ENCODE measurements at places on chromosomes 16 and 17.

GRCh38 chr16:25060920-25061319 is 45.8 kb upstream of the ARHGAP17 start:
- no peak for DNase-seq

- DNase-seq = no peak
Measured at GRCh38 chr16:58187665-58188421, 10.1 kb downstream of the CSNK2A2 start.

- peak; percentile 67 for DNase-seq
Measured at GRCh38 chr17:2400474-2400866, 390 bp downstream of the MNT start.

DNA sequence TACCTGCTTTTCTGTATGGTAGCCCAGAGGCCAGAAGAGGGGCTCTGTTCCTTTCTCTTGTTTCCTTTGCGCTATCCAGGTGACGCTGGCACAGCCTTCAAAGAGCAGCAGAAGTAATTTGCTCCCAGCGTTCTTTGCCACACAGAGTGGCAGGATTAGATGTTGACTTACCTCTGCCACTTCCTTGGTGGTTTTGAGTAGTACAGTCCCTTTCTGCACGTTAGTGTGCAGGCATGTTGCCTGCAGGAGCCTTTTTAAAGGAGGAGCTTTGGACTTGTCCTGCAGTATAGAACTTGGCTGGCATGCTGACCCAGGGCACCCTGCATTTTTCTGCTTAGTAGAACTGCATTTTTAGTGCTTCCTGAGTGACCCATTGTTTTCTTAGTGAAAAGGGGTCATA is at the start of gene ABCC11:
Gene ABCC11, minus strand, starts transcription at position 229 of the 400 bp plus-strand sequence. CDS start 15,618 bp downstream, outside the sequence.
- no peak for DNase-seq

DNA sequence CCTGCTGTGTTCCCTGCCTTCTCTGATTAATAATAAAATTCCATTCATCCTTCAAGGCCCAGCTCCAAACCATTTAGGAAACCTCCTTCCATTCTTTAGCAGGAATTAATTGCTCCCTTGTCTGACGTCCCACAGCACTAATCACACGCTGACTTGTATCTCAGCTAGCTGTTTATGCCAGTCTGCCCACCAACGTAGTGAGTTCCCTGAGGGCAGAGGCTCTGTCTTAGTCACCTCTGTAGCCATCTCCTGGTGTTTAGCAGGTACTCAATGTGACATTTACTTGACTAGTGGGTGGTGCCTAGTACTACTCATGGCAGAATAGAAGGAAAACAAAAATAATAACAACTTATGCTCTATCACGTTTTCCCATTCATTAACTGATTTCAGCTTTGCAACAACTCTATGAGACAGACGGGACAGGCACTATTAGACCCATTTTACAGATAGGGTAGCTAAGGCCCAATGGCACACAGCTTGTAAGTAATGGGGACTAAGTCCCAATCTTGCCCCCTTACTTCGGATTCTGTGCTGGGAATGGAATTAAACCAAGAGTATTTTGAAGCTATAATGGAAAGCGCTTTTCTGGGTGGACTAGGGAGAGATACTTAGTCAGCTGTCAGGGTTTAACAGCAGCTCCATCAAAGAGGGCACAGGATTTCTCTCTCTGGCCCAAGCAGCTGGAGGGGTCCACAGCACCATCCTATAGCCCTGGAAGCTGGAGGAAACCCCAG is 931 bp upstream of the WIPF2 start:
- DNase-seq = no peak

DNA sequence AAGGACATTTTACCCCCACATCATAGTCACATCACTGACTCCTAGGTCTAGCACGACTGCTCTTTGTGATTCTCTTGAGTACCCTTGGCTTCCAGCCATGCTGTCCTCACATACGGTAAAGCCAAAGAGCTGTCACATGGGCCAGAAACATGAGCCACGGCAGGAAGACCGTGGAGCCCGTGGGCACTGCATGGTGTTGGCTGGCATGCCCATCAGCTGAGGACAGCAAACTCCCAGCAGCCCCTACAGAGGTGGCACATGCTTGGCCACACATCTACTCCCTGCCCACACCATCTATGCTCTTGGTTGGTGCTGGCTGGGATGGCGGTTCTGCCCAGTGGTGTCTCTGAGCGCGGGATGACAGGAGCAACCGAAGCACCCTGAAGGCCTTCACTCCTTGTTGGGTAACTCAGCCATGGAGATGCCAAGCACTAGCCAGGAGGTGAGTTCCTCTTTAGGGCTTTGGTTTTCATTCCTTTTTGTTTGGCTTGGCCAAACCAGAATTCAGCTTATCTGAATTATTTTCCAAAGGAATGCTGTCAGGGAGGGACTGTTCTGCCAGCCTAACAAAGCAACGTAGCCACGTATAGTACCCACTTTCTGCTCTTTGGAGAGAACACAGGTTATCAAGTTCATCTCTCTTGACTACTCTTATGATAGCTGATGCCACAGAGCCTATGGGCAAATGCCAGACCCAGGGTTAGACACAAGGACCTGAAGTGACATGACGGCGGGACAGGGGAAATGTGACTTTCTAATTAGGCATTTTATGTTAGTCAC is 10.0 kb downstream of the TNFAIP1 start:
- no peak for DNase-seq

- no peak for DNase-seq
Measured at GRCh38 chr16:67283039-67283825, 3.9 kb downstream of the PLEKHG4 start.

DNA sequence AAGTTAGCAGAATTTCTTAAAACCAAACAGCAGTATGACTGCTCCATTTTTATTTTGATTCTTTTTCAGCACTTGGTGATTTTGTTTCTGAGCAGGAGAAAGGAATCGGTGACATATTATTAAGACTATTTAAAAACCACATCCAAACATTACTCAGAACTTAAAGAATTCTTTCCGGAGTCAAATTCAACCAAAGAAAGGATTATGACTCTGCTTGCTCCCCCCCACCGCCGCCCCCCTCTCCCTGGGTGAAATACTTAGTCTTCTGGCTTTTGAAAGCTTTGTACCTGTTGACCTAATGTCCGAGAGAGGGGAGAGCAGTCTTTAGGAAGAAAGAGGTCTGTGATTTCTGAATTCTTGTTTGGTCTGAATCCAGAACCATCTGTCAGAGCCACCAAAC is 17.9 kb upstream of the COL1A1 start:
- no peak for DNase-seq

DNA sequence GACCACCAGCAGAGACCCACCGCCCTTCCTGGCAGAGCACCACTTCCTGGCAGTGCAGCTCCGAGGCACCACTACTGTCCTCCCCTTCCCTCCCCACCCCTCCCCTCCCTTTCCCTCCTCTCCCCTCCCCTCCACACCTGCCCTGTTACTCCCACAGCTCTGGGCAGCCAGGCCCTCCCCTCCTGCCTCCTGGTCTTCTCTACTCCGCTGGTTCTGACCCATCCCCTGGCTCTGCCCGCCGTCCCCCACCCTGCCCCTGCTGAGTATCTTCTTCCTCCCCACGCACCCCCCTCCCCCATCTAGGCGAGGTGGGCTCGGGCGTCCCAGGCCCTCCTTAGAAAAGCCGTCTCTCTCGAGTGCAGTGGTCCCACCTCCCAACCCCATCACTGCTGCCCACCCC is 77.7 kb downstream of the AMFR start:
- no peak for DNase-seq

GRCh38 chr16:50213939-50214519 is 52.3 kb upstream of the ADCY7 start:
- DNase-seq = no peak

GRCh38 chr16:63050391-63050790 is 1014.2 kb upstream of the CDH8 start:
- no peak for DNase-seq

- DNase-seq = no peak
Measured at GRCh38 chr17:50317121-50317520, 28.8 kb upstream of the XYLT2 start.

GRCh38 chr17:76968707-76969597 is 100.7 kb downstream of the MGAT5B start:
- DNase-seq = peak; percentile 68

DNA sequence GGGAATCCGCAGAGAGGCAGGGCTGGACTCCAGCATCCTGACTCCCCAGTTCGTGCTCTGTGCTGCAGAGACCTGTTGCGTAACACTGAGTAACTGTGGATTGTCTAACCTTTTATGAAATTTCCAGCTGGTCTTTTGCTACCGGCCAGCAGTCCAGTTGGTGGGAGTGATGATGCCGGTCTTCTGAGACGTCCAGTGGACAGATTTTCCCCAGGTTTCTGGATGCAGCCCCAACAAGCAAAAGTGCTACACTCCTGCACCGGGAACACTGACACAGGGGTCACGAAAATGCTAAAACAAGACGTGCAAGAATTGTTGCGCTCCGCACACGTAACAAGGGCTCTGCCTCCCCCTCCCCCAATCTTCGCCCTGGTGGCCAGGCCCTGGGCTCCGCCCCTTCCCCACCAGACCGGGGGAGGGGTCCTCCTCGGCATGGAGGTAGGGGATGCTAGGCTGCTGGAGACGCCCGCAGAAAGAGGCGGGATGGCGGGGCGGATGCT is 701 bp upstream of the MRC2 start:
- peak; percentile 16 for DNase-seq

- DNase-seq = no peak
Measured at GRCh38 chr17:69809331-69809730, 265.7 kb upstream of the KCNJ16 start.

- no peak for DNase-seq
Measured at GRCh38 chr16:8963010-8963820, 491 bp downstream of the USP7 start.

GRCh38 chr17:1256699-1257098 is 13.5 kb upstream of the BHLHA9 start:
- DNase-seq = no peak

GRCh38 chr16:14187517-14188338 is 116.6 kb downstream of the MRTFB start:
- no peak for DNase-seq

DNA sequence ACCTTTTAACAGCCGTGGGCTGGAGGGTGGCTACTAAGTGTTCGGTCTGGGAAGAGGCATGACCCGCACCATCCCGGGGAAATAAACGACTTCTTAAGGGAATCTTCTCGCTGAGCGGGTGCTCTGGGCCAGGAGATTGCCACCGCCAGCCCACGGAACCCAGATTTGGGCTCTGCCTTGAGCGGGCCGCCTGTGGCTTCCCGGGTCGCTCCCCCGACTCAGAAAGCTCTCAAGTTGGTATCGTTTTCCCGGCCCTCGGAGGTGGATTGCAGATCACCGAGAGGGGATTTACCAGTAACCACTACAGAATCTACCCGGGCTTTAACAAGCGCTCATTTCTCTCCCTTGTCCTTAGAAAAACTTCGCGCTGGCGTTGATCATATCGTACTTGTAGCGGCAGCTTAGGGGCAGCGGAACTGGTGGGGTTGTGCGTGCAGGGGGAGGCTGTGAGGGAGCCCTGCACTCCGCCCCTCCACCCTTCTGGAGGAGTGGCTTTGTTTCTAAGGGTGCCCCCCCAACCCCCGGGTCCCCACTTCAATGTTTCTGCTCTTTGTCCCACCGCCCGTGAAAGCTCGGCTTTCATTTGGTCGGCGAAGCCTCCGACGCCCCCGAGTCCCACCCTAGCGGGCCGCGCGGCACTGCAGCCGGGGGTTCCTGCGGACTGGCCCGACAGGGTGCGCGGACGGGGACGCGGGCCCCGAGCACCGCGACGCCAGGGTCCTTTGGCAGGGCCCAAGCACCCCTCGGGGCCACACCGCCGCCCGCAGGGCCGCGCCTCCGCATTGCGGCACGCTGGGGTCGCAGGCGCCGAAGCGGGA is 3.6 kb upstream of the CBX4 start:
- peak; percentile 23 for DNase-seq

- no peak for DNase-seq
Measured at GRCh38 chr17:77428020-77428748, 287.4 kb downstream of the SEC14L1 start.

- DNase-seq = no peak
Measured at GRCh38 chr16:61879306-61879705, 156.9 kb downstream of the CDH8 start.

DNA sequence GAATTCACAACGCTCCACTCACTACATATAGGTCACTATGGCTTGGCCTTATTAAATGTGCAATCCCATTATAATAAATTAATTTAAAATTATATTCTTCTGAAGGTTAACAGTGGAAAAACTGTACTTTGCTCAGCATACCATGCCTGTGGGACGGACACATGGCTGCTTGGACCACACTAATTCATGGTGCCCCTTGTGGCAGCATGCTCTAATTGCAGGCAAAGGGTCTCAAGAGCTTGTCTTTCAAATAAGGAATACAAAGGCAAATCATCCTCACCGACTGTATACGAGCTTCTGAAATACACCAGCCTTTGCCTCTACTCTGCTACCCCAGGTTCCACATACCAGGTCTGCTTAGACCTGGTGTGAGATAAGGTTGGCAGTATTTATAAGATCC is 11.7 kb downstream of the SMPD3 start:
- DNase-seq = no peak

GRCh38 chr16:87687126-87687910 is 78.5 kb downstream of the KLHDC4 start:
- DNase-seq = no peak

GRCh38 chr16:30669903-30670824 is 11.9 kb downstream of the FBRS start:
- no peak for DNase-seq

DNA sequence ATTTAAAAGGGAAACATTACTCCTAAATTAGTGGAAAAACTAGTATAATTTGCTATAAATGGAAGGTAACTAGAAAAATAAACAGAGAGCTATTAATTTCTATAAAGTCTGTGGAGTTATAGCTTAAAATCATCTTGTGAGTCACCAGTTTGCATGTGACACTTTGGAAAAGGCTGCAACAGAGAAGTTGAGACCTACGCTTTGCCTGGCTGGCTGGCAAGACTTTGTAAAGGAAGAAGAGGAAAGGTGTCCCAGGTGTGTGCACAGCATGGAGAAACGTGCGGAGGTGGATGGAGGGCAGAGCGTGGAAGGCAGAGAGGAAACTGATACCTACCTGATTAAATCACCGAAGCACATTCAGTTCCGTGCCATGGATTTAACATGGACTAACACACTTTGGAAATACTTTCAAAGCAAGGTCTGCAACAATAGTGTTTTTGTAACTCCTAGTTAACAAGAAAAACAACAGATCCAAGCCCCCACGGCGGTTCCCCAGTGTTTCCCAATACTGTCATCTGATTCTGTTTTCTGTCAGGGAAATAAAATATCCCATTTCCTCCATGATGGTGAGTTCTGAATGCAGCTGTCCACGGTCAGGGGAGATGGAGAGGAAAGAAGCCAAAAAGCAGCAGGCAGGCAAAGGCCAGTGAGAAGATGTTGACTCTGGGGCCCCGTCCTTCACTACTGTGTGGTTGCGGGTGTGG is 134.8 kb downstream of the XYLT1 start:
- DNase-seq = no peak
